NCI-H226 (cell line): ENCODE measurements at places on chromosomes 6 and 20.

DNA sequence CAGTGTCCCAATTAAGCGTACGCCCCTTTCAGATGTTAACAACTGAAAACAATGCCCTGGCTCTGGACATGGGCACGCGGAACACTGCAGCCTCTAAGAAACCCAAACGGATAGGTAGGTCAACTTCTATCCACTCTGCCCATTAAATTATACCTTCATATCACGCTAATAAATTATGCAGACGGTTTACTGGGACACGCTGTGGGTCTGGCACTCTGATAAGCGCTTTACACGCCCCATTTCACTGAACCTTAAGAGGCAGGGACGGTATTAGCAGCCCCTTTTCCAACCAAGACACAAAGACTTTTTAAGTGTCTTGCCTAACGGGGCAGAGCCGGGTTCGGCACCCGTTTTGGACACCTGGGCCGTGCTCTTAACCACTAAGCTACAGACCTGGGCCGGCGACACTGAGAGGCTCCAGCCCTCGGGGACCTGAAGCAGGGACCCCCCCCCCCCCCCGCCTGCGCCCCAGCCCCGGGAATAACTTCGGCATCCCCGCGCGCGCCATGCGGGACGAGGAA, 744 bp downstream of the STAU1 start:
- no peak for DNase-seq

GRCh38 chr6:73236144-73236750, 11.0 kb upstream of the KHDC1L start:
- peak; percentile 86 for DNase-seq

- no peak for DNase-seq
These were observed 40.8 kb downstream of the IYD start for GRCh38 chr6:150409576-150410066.

- no peak for DNase-seq
These were observed 36.2 kb downstream of the ARMC2 start for GRCh38 chr6:108884211-108885059.

- DNase-seq = no peak
These were observed 53.2 kb downstream of the IRF4 start for GRCh38 chr6:444653-445275.

DNA sequence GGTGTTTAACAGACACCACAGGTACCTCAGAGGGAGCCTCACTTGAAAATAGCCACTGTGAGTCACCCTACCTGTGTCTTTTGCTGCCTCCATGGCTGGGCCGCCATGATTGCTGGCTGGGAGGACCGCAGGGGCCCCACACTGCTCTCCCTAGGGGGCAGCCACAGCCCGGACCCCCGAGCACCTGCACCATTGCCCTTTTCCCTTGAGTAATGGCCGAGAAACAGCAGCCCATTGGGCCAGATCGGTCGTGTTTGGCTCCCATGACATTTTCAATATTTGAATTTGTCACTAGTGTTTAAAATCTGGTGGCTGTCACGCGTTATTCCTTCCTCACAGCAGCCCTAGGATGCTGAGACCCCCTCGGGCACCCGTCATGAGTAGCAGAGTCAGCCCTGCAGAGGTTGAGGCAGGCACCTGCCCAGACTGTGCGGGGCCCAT, 6.7 kb downstream of the ZBP1 start:
- no peak for DNase-seq

- DNase-seq = peak; percentile 91
These were observed 373.1 kb upstream of the SOX4 start for GRCh38 chr6:21220271-21220987.

DNA sequence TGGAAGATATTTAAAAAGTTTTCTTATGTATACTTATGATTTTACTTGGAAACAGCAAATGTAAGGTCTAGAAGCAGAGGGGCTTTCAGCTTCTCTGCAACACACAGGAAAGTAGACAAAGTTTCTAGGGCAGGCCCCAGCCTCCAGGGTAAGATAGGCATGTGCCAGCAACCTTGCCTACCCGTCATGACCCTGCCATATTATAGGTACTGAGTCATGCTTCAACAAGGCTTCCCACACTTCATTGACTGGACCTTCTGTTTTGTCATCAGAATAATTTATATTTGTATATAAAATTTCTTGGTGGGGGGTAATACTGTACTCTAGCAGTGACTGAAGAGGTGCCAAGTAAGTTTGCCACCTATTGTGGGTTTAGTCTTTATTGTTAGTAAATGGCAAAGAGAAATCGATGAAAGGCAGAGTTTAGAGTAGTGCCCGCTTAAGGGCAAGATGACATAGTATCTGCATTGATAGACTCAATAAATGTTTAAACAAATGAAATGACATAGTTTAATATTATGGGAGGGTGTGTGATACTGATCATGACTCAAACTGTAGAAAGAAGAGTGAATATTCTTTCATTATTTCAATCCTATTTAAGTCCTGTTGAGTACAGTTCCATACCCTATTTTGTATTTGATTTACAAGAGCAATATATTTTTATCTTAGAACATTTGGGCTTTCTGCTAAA, 95.6 kb downstream of the JARID2 start:
- peak; percentile 59 for DNase-seq

DNA sequence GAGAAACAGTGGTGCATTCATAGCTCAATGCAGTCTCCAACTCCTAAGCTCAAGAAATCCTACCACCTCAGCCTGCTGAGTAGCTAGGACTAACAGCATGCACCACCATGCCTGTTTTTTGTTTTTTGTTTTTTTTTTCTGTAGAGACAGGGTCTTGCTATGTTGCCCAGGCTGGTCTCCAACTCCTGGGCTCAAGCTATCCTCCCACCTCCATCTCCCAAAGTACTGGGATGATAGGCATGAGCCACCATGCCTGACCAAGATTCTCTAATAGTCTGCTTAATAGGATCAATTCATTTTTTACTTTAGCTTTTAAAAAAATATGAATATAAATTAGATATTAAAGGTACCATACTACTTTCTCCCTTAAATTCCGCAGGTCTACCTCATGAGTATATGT, 152.3 kb upstream of the BEND3 start:
- no peak for DNase-seq

GRCh38 chr6:156395276-156395675, 381.9 kb upstream of the ARID1B start:
- no peak for DNase-seq

- no peak for DNase-seq
These were observed 251.0 kb downstream of the UST start for GRCh38 chr6:148997865-148998264.

DNA sequence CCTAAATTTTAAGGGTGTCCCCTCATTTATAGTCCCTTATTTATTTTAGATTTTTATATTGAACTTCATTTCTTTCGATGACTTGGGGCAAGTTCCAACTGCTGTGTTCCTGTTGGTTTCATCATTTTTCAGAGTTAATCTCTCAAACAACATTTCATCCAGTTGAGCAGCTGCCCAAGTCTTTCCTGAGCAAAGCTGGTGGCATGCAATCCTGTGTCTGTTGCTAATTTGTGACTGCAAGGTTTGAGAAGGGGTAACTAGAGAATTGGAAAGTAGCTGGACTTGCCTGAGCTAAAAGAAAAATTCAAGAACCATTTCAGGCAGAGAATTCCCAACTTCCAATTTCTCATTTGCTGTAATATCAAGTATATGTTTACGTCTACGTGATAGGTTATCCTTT, 881.5 kb upstream of the SLC35B3 start:
- no peak for DNase-seq

DNA sequence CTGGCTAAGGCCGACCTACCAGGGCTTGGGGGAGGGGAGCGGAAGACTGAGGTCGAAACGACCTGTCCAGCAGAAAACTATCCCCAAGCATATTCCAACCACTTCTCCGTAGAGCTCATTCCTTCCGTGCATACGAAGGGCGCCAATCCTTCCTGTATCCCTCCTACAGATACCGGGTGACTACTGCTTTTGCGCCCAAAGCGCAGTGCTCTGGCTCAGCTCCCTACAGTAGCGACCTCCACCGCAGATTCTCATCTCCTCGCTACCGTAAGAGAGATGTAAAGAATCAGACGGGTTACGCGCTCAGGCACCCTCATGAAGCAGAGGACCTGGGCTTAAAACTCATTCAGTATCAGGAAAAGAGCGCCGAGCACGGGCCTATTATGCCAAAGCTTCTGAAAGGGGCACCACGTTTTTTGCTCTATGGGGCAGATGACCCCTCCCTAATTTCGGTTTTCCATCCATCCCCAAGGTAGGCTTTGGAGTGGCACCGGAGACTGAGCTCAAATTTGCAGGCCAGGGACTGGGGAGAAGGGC, 563 bp upstream of the NNAT start:
- DNase-seq = no peak

DNA sequence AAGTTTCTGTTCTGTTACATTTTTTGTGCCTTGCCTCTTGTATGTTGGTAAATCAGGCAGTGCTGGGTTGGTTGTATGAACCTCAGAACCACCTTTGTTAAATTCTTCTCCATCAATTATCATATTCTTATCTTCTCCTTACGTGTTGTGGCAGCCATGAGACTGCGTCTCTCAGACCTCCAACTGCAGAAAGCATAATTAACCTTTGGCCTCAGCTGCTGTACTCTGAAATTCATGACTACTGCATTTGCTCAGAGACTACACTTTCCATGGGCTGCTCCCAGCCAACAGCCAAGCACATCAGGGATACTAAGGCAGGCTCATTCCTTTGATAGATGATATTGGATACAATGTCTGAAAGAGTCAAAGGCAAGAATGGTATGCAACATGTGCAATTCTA, 15.1 kb upstream of the SNX3 start:
- DNase-seq = no peak
